ENCODE measurements at places on chromosomes 5 and 9. TPM values are rescaled to one million over a fixed set of nuclear protein-coding genes. Genes with fewer than 3 reads are reported as not detected.

- no peak for DNase-seq
Measured at GRCh38 chr5:124502551-124502950, 243.9 kb downstream of the ZNF608 start.

DNA sequence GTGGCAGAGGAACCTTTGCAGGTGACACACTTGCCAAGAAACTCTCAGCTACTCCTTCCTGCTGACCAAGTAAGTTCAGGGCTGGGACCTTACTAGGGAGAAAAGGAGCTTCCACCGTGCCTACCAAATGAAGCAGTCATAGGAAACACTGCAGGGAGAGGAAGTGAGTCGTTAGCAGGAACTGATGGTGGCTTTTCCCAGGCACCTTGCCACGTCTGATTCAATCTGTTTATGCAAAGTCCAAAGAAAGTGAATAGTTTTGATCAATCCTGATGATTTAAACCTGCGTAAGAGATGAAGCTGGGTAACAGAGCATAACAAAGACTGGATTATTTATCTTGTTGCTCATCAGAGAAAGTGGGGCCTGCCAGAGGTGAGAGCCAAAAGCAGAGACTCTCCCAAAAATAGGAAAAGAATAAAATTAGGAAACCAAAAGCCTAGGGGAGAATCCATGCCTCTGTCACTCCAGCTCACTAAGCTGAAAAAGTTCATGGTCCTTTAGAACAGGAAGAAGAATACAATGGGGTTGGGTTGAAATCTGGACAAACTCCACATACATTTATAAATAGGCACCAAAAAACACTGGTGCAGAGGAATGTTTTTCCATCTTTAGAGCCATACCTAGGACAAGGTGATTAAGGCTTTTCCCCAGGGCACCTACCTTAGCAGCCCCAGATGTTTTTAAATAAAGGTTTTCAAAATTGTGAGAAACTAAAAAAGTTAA lies 9.3 kb upstream of the PFDN1 start:
- DNase-seq, result peak; percentile 97

DNA sequence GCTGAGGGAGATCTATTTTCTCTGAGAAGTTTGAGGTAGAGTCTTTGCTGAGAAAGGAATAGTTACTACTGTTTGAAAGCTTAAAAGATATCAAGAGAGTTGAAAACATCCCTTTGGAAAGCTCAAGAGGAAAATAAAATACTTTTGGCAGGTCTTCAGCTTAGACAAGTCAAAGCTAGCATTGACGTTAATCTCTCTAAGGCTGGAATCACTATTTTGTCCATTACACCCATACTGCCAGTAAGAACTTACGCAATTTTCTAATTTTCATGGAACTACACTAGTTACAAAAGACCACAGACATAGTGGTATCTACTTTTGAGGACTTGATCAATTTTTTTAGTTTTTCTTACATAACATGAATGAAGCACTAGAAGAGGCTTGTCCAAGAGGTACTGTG lies 494.9 kb downstream of the PSAT1 start:
- DNase-seq, result no peak

DNA sequence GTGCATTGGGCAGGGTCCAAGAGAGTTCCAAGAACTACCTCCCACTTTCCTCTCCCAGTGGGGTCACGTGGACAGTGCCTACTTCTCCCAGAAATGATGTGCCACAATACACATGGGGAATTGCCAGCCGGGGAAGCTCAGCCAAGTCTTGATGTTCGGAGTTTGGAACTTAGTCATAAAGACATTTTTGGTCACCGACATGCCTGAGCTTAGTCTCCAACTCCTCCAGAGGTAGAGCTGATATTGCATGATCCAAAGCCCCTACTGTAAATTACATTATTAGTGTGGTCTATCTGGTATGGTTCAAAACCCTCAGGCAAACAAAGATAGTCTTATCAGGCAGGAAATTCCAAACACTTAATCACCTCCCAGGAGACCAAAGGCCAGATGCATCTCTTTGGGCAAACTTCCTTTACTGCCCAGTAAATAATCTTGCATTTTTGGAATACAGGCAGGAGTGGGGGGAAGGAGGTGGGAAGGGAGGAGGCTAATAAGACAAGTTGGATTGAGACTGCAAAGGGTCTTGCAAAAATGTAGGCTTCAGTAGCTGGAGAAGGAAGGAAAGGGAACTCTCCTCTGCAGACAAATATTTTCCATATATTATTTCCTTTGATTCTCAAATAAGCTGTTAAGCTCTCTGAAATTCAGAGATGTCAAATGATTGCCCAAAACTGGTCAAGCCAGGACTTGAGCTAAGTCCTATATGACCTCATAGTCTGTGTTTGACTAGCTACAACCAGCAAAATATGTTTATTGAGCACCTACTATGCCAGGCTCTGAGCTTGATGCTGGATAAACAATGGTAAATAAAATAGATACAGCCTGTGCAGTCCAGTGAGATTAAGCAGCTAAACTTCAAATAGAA lies 99.4 kb downstream of the DRD1 start:
- peak; percentile 87 for DNase-seq

DNA sequence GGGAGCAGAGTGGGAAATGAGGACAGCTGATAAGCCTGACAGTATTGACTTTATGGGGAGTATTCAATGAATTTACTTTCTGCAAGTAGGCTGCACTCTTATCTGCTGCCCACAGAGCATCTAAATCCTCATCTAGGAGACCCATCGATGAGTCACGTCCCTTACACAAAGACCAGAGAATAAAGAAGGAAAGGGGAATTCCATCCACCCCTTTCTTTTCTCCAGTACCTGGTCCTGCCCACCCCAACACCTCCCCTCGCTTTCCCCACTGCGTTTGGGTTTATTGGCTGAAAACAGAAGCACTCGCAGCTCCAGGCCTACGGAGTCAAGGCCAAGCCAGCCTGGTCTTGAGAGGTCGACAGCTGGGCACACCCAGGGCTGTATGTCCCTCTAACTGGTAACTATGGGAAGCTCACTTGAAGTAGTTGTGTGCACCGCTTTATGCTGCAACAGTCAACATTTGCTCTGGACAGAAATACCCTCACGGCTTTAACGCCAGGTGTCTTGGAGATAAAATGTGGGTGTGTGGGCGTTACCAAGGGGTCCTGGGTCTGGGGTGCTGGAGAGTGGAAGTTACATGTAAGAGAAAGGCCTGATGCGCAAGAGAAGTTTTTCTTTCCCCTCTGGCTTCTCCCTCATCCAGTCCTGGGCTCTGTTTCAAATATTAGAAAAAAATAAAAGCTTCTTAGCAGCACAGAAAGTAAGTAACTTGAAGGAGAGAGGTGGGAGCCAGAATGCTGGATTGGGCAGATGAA lies 14.5 kb upstream of the TAL2 start:
- DNase-seq, result peak; percentile 67

GRCh38 chr9:120894321-120895148 lies 17.5 kb upstream of the PHF19 start:
- no peak for DNase-seq

GRCh38 chr5:140324617-140325241 lies 21.7 kb downstream of the HBEGF start:
- DNase-seq, result peak; percentile 60

GRCh38 chr5:67364381-67364970 lies 167.9 kb upstream of the CD180 start:
- DNase-seq, result no peak

DNA sequence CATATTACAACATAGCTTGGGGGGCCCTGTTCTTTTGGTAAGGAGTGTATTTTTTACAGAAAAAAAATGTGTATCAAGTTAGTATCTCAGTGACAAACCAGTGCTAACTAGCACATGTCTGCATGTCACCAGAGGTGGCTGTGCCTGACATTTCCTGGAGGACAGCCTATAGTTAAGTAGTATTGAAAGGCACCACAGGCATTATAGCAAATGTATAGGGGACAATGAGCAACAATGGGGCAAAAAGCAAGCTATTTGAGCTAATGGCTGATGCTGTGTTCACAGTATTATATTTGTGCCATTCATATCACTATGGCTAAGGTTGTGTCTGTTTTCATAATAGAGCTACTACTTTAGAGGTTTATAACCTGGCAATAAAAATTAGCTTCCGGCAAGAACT lies 1644.0 kb downstream of the MAT2B start:
- no peak for DNase-seq

DNA sequence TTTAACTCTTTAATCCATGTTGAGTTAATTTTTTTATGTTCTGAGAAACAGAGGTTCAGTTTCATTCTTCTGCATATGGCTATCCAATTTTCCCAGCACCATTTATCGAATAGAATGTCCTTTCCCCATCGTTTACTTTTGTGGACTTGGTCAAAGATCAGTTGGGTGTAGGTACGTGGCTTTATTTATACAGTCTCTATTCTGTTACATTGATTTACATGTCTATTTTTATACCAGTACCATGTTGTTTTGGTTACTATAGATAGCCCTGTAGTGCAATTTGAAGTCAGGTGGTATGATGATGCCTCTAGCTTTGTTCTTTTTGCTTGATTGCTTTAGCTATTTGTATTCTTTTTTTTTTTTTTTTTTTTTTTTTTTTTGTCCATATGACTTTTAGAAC lies 462.0 kb downstream of the HTR1A start:
- no peak for DNase-seq

GRCh38 chr5:30112867-30113266 lies 1080.6 kb upstream of the CDH6 start:
- DNase-seq, result no peak

GRCh38 chr5:152511120-152511519 lies 106.0 kb upstream of the NMUR2 start:
- no peak for DNase-seq

- no peak for DNase-seq
Measured at GRCh38 chr9:116020146-116020545, 133.4 kb upstream of the PAPPA start.

DNA sequence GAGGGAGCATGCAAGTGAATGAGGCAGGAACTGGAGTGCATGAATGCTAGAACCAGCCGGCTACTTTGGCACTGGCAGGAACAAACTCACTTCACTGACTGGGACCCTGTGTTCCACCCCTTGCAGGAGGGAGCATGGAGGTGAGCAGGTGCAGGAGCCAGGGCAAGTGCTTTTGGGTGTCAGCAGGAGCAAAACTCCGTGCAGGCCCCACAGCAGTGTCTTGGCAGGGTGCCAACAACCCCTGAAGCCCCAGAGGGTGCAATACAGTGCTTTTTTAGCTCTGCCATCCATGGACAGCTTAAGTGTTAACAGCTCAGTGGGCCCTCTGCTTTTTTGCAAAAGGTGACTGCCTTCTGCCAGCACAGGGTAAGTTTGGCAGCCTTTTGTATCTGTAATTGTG lies 245.8 kb upstream of the PCSK5 start:
- no peak for DNase-seq

DNA sequence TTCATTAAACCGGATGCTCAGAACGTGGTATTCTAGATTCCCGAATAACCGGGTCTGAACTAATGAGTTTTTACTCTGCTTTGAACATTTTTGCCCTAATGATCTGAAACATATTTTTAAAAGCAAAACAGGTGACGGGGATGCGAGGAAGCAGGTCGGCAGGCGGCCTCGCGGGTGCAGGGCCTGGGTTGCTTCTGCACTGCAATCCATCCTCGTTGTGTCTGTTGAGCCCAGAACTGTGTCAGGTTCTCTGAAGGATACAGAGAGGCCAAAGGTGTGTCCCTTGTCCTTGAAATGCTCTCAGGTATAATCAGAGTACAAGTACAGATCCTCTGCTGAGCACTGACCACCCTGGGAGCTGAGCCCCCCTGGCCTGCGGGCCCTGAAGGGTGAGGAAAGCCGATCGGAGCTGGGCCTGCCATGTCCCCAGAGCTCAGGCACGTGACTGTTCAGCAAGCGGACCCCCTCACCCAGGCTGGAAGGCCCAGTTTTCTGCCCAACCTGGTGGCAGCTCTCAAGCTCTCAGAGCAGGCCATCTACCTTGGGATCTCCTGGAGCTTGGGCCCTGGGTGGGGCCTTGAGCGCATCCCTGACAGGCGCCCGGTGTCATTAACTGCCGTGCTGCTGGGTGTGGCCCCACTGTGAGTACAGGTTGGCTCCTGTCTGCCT lies 151.8 kb downstream of the OLFM1 start:
- no peak for DNase-seq

GRCh38 chr5:31809050-31809870 lies 170.3 kb downstream of the PDZD2 start:
- peak; percentile 79 for DNase-seq

- no peak for DNase-seq
Measured at GRCh38 chr5:36694351-36694750, 87.9 kb downstream of the SLC1A3 start.

DNA sequence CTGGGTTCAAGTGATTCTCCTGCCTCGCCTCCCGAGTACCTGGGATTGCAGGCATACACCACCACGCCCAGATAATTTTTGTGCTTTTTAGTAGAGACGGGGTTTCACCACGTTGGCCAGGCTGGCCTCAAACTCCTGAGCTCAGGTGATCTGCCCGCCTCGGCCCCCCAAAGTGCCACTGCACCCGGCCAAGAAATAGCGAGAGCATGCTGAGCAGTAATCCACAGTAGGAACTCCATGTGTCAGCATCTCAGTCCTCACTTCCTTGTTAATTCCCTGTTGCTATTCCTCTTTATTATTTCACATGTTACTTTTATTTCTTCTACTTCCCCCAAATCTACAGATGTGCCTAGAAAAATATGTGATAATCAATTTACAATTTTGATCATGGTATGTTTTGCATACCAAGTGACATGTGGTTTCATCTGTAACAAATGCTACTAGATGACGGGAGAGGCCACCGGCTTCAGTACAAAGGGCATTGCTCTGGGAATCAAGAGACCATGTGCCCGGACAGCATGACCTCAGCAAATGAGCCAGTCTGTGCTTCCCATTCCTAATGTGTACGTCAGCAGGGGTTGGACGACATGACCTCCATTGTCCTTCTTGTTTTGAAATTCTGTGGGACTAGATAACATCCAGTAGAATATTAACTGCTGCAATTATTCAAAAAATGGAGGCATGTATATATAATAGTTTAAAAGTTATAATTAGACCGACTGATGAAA lies 61.6 kb downstream of the FNBP1 start:
- DNase-seq, result no peak

DNA sequence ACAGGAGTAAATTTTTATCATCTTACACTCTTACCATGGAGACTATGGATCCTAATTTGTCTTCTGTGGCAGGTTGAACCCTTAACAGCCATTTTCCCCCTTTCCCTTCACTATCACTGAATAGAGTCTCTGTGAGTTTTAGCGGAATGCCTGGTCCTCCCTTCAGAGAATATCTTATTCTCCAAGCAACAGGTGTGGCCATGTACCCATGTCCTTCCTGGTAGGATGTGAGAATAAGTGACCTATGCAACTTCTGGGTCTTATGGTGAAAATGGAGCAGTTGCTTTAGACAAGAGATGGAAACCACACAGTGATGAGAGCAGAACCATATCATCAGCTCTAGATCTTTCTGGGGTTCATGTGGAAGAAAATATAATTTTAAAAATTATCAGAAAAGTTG lies 312.6 kb downstream of the MCTP1 start:
- no peak for DNase-seq

- no peak for DNase-seq
Measured at GRCh38 chr9:110135846-110136245, 72.1 kb downstream of the C9orf152 start.

- DNase-seq, result no peak
Measured at GRCh38 chr5:132298298-132299212, 4.4 kb downstream of the SLC22A4 start.

Gene PDLIM4
- total RNA-seq, result 94.7 TPM

Gene GAS1
- 14.5 TPM for total RNA-seq

Gene TLE1
- total RNA-seq, result 11.3 TPM

Gene COL27A1
- 7.8 TPM for total RNA-seq

Gene TIGD6
- total RNA-seq, result 1.7 TPM

Gene PCDHGA4
- 0.63 TPM for total RNA-seq

Gene CENPH
- 65.7 TPM for total RNA-seq

Gene NREP
- total RNA-seq, result 171 TPM

Gene RIGI
- 24.6 TPM for total RNA-seq

Gene TICAM2
- 0.30 TPM for total RNA-seq

All from Daoy (cell line).